ENCODE measurements at places on chromosomes 11 and 22.

- no peak for DNase-seq
Observed at GRCh38 chr22:45627489-45628233, 44.0 kb upstream of the ATXN10 start.

- no peak for DNase-seq
Observed at GRCh38 chr22:28716686-28717085, 24.9 kb downstream of the CHEK2 start.

DNA sequence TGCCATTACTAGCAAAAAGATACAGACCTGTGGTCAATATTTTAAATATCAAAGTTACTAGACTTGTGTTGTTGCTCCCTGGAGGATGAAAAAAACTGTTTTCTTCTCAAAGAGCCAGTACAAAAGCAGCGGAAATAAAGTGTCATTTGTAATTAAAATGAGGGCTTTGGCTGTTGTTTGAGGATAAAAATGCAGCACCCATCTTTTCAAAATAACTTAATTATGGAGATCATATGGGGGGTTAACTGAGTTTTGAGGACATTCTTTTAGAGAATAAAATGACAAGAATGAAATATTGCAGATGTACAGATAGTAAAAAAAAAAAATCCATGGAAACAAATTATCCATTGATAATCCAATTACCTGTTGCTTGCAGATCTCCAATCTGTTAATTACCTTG, 1484.4 kb downstream of the LRRC4C start:
- DNase-seq = no peak

DNA sequence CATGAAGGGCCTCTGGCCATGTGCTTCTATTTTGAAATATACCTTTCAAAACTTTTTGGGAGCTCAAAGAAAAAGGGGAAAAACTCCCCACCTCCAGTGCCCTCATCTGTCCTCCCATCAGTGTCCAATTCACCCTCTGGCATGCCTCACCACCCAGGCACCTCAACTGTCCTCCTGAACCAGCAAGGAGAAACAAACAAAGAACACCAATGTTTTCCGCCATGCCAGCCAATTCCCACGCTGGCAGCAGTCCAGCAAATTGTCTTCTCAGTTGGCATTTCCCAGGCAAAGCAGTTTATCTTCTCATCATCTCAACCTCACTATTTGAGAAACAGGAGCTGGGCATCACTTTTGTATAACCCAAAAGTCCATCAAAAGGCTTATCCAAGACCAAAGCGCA, 496.9 kb downstream of the SOX6 start:
- DNase-seq = no peak

GRCh38 chr11:86097980-86098379, 29.1 kb upstream of the PICALM start:
- no peak for DNase-seq

All from left ventricle myocardium superior (tissue), 1 donor.